ENCODE measurements at places on chromosomes 11 and 22. TPM values are rescaled to one million over a fixed set of nuclear protein-coding genes. Genes with fewer than 3 reads are reported as not detected.

DNA sequence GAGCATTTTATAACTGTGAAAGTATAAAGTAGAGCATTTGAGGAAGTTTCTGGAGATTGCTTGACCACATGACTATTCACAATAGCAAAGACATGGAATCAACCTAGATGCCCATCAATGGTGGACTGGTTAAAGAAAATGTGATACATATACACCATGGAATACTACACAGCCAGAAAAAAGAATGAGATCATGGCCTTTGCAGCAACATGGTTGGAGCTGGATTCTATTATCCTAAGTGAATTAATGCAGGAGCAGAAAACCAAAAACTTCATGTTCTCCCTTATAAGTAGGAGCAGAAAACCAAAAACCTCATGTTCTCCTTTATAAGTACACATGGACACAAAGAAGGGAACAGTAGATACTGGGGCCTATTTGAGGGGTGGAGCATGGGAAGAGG, 30.3 kb downstream of the UVRAG start:
- no peak for DNase-seq

DNA sequence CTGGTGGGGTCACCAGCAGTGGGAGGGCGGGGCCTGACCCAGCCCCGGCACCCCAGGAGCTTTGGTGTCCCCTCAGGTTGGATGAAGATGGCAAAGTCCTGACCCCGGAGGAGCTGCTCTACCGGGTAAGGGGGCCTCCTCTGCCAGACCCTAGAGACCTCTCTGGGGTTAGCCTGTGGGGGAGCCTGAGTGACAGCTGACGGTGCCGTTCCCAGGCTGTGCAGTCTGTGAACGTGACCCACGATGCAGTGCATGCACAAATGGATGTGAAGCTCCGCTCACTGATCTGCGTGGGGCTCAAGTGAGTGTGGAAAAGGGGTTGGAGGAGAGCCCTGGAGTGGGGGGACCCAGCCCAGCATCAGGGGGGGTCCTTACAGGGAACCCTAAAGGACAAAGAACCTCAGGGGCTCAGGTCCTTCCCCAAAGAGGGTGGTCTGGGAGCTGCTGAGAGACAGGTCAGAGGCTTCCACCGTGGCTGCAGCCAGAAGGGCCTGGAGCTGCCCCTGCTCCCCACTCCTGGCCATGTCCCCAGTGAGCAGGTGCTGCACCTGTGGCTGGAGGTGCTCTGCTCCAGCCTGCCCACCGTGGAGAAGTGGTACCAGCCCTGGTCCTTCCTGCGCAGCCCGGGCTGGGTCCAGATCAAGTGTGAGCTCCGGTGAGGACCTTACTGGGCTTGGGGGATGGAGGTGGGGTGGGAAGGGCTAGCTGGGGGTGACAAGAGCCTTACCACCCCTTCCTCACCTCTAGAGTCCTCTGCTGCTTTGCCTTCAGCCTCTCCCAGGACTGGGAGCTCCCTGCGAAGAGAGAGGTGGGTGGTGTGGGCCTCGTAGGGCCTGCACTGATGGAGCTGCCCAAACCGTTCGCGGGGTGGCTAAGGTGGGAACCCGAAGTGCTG, 38.6 kb downstream of the SGSM3 start:
- DNase-seq = no peak

GRCh38 chr11:100857236-100858005, 170.3 kb downstream of the ARHGAP42 start:
- no peak for DNase-seq

PRR33 gene
- not detected for total RNA-seq

DNA sequence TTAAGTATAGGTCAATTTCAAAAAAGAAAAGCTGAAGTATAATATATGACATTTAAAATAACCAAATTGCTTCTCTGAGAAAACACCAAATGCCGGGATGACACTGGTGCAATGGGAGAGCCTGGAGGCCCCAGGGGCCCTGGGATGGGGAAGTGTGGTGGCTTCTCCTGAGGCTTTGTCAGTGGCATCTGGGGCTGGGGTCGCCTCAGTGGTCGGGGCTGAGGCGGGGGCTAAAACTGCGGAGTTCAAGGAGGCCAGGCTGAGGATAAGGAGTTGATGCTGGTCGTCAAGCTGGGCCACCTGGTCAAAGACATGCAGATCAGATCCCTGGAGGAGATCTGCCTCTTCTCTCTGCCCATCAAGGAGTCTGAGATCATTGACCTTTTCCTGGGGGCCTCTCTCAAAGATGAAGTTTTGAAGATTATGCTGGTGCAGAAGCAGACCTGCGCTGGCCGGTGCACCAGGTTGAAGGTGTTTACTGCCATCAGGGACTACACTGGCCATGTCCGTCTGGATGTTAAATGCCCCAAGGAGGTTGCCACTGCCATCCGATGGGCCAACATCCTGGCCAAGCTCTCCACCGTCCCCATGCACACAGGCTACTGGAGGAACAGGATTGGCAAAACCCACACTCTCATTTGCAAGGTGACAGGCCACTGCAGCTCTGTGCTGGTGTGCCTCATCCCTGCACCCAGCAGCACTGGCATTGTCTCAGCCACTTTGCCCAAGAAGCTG, 660.1 kb upstream of the CCDC179 start:
- DNase-seq = no peak

MIOX gene
- not detected for total RNA-seq
